T-helper 2 cell (primary cell): ENCODE measurements at places on chromosomes 3 and 15.

GRCh38 chr3:129992781-129993180, 18.3 kb downstream of the TRH start:
- DNase-seq, result no peak

DNA sequence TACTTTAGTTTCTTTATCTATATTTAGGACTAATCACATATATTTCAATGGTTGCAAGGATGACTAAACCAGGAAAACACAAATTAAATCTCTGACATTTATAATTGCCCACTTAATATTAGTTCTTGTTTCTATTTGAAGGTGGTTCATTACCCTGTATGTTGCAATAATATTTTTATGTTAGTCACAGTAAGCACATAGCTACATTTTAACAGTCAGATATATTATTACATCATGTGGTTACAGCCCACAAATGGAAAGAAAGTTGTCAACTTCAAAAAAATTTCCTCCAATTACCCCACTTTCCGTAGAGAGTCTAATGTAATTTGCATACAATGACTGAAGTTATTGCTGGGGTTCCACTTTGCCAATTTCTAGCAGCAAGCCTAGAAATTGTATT, 114.6 kb downstream of the TUSC7 start:
- no peak for DNase-seq

DNA sequence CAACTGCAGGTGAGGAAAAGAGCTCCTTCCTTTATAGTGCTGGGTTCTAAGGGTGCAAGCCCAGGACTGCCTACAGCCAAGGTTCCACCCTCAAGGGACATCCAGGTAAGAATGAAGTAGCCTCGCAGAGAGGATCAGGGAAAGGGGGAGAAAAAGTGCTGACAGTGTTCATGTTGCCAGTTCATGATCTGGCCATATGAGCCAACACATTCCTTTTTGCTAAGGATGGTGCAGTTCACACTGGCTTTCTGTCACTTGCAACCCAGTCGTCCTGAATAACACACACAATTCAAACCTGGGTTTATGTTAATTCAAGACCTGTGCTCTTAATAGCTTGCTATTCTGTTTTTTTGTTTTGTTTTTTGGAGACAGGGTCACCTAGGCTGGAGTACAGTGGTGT, 9.0 kb downstream of the CLN6 start:
- no peak for DNase-seq

DNA sequence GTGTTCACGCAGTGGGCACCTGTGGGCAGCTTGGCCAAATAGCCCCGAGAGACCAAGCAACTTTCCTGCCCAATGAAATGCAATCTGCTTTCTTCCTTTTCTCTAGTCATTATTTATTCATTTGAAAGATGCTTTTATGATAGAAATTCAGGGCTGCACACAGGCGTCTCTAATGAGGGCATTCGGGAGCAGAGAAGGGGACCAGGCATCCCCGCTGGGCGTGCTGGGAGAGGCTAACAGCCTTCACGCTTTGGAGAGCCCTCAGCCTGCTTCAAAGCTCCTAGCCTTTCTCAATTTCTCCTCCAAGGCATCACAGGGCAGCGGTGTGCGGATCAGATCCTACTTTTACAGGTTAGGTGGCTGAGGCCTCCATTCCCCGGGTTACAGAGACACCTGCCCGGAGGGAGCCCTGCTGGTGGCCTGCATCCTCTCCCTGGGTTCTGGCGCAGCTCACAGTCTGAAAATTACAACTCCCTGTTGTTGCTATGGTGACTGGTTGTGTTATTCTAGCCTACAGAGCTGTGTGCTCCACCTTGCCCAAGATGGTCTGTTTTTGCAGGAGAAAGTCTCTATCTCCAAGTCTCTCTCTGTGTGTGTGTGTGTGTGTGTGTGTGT, 21.8 kb upstream of the KLF13 start:
- DNase-seq, result no peak

GRCh38 chr3:192899540-192899982, 18.1 kb downstream of the MB21D2 start:
- no peak for DNase-seq

DNA sequence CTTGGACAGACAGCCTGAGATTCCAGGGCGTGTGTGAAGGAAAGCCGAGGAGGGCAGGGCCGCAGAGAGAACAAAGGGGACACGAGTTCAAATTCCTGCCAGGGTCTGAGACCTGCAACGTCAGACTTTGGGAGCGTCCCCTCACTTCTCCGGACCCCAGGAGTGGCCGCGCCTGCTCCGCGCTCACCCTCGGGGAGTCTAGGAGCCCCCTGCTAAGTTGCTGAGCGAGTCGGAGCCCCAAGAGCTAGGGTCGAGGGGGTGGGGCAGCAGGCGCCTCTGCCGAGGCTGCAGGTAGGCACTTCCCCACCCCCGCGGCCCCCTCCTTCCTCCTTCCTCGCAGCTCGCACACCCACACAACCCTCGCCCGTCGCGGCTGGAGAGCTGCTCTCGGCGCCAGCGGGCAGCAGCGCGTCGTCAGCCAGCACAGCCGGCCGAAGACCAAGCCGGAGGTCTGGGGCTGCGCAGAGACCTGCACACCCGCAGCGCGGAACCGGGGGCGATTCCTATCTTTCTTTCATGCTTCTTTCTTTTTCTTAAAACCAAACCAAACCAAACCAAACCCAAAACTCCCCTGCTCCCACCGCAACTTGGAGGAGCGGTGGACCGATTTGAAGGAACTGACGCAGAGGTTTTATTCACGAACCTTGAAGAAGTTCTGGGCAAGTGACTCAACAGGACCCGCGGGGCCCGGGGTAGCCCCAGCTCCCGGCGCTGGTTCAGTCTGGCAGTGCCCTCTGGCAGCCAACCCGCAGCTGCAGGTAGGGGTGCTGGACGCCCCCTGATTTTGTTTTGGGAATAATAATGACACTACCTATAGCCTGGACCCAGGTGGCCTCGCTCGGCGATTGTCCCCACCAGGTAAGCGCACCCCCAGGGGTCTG, at the start of gene ANKRD34C:
Gene ANKRD34C, plus strand, starts transcription at position 352 of the 881 bp plus-strand sequence. CDS start 10,563 bp downstream, outside the sequence.
- DNase-seq, result no peak

DNA sequence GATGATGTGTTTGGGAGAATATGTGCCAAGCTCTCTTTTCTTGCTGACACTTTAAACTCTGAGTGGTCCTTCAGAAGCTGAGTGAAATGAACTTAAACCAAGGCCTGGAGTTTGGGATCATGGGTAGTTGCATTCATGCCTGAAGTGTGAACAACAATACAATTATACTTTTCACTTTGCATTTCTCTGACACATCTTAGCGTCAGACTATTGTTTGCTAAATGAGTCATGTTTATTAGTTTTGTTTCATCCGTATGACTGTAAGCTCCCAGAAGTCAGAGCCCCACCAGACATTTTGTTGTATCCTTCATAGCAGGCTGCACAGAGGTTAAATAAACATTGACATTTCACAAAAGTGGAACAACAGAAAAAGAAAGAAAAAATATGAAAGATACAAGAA, 542.6 kb downstream of the TUSC7 start:
- no peak for DNase-seq

DNA sequence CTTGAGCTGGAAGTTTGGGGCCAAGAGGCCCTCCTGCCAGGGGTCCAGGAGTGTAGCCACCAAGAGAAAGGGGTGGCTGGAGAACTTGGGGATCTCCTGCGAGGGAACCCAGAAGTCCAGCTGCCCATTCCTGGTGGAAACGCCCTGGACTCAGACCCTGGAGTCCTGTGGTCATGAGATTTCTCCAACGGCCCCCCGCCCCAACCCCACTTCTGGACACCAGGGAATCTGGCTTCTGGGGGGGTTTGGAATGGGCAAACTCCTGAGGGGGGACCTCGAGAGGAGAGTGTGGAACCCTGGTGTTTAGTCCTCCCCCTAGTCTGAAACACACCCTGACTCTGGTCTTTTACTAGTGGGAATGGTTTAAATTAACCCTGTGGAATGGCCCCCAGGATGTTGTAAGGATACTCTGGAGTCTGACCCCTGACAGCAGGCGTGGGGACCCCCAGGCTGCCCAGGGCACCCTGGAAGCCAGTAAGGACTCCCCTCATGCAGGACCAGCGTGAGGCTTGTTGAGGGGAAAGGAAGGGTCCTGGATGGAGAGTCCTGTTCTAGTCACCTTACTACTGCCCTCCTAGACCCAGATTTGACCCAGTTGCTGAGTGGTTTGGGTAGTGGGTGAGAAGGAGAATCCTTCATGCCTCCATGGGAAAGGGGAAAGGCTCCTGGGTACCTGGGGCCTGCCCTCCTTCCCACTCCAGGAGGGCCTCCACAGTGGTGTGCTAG, 540 bp downstream of the KLHDC8B start:
- DNase-seq, result no peak

DNA sequence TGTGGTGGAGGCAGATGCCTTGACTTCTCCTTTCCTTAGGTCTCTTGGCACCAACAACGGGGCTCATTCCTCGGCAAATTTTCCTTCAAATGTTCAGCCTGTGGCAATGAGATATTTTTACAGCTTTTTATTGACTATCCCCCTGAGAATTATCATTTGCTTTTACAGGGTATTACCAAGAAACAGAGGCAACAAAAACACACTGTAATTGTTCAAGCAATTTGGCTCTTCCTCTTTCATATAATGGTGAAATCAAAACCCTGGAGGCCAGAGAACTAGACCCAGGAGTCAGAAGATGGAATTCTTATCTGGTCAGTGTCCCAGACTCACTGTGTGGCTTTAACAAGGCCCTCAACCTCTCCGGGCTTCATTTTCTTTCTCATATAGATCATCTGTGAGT, 40.1 kb downstream of the TRIM42 start:
- DNase-seq, result no peak
